Stimulated activated CD8-positive, alpha-beta memory T cell treated with anti-CD3 and anti-CD28 coated beads, Interleukin-7, amount 100 ng/mL, for 1 hour (primary cell): ENCODE measurements at places on chromosomes 4 and X.

DNA sequence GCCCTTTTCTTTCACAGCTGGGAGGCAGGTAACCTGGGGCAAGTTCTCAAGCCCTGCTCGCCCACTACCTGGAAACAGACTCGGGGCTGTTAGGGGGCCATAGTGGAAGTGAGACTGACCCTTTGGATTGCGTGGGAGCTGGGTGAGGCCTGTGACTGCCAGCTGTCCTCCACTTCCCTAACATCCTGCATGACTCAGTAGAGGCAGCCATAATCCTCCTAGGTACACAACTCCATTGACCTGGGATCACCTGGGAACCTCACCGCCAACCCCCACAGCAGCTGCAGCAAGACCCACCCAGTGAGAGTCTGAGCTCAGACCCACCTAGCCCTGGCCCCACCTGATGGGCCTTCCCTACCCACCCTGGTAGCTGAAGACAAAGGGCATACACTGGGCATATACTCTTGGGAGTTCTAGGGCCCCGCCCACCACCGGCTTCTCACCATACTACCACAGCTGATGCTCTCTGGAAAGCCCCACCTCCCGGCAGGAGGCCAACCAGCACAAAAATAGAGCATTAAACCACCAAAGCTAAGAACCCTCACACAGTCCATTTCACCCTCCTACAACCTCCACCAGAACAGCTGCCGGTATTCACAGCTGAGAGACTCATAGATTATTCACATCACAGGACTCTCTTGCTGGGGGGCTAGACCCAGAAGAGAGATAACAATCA is 61.1 kb upstream of the DCTD start:
- DNase-seq: no peak

DNA sequence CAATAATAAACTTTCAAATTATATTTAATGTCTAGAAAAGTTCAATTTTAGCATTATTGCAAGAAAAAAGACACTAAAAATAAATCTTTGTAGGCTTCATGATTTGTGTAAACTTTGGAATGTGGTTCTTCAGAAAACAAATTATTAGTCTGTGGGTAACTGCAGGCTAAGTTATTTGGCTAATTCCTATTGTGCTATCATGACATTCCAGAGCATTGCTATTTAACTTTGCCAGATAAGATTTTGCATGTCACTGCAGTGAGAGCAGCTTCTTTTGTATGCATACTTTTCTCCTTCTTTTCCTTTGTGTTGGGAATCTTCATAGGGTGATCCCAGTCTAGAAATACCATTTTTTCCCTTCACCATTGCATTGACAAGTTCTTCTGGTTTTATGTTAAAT is 130.0 kb downstream of the AWAT2 start:
- DNase-seq: no peak

- no peak for DNase-seq
These were observed 119.9 kb upstream of the HS3ST1 start for GRCh38 chr4:11548597-11549082.

DNA sequence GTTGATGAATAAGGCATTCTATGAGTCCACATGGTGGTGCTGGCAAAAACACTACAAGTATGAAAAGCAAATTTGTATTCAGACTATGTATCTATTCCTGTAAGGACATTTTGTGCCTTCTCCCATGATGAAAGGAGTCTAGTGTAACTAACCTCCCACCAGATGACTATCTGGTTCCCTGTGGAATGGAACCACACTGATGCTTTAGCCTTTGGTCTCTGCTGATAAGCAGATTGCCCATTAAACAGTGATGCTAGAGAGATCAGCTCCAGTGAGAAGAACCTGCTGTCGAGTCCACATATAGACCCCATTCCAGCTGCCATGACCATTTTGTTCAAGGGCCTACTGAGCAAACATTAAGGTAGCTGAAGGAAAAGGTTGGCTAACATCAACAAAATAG is 10.5 kb upstream of the THOC2 start:
- DNase-seq: no peak

- DNase-seq: no peak
These were observed 110.7 kb upstream of the IGSF1 start for GRCh38 chrX:131399678-131400428.

DNA sequence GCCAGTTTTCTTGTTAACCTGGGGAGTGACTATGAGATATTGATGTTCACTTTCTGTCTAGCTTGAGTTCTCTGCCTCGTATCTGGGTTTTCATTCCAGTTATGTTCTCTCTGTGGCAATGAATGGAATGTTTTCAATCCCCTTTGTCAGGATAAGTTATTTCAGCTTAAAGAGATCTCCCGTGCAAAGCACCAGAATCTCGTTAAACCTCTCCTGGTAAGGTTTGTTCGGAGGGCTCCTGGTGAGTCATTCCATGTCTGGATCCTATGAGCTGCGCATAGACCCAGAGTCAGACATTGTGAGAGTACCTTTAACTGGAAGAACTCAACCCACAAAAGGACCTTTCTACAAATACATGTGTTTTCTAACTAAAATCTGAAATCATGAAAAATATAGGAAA is 51.0 kb downstream of the KDR start:
- DNase-seq: no peak

GRCh38 chr4:168531305-168531704 is 34.5 kb downstream of the PALLD start:
- DNase-seq: no peak

DNA sequence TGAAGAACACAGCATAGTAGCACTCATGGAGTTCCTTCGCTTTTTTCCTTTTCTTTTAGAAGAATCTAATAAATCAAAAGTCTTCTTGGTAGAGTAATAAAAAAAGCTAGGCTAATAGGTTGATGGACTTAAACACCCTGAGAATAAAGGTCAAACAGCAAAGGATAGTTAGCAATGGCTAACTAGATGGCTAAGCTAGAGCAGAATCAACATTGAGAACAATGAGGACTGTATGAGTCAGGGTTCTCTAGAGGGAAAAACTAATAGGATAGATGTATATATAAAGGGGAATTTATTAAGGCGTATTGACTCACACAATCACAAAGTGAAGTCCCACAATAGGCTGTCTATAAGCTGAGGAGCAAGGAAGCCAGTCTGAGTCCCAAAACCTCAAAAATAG is 550.9 kb downstream of the GLUD2 start:
- DNase-seq: no peak

DNA sequence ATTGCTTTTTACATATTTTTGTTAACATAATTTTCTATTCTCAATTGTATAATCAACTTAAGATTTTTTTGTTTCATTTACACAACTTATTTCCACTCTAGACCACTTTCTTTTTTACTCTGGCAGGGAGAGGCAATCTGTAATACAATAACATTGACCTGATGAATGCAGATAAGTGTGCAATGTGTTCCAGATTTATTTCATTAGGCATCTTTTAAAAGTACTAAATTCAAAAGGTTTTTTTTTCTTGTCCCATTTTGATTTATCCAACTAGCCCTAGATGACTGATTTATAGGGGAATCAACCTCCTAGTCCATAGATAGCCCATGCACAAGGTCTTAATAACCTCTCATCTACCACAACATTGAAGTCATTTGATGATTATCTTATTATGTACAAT is 55.5 kb upstream of the AGTR2 start:
- no peak for DNase-seq

DNA sequence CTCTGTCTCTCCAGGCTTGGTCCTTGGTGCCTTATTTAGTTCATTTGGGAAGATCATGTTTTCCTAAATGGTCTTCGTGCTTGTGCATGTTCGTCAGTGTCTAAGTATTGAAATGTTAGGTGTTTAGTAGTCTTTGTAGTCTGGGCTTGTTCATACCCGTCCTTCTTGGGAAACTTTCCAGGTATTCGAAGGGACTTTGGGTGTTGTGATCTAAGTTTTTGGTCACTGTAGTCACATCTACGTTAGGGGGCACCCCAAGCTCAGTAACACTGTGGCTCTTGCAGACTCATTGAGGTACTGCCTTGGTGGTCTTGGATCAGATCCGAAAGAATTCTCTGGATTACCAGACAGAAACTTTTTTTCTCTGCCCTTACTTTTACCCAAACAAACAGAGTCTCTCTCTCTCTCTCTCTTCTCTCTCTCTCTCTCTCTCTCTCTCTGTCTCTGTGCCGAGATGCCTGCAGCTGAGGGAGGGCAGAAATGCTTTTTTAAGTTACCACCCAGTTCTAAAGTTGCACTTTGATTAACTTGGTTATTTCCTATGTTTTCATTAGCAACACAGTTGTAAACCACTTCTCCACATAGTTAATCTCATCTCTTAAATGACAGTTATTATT is 67.6 kb upstream of the SLC7A3 start:
- no peak for DNase-seq

GRCh38 chr4:22356987-22357596 is 158.8 kb downstream of the ADGRA3 start:
- no peak for DNase-seq

GRCh38 chr4:176443646-176444409 is 124.1 kb downstream of the SPCS3 start:
- DNase-seq: no peak

- no peak for DNase-seq
These were observed 258.5 kb upstream of the GIMD1 start for GRCh38 chr4:106627051-106627450.

- DNase-seq: no peak
These were observed 6.5 kb upstream of the SLITRK4 start for GRCh38 chrX:143642426-143642825.

- no peak for DNase-seq
These were observed 331.9 kb downstream of the DCTD start for GRCh38 chr4:182585321-182585720.

DNA sequence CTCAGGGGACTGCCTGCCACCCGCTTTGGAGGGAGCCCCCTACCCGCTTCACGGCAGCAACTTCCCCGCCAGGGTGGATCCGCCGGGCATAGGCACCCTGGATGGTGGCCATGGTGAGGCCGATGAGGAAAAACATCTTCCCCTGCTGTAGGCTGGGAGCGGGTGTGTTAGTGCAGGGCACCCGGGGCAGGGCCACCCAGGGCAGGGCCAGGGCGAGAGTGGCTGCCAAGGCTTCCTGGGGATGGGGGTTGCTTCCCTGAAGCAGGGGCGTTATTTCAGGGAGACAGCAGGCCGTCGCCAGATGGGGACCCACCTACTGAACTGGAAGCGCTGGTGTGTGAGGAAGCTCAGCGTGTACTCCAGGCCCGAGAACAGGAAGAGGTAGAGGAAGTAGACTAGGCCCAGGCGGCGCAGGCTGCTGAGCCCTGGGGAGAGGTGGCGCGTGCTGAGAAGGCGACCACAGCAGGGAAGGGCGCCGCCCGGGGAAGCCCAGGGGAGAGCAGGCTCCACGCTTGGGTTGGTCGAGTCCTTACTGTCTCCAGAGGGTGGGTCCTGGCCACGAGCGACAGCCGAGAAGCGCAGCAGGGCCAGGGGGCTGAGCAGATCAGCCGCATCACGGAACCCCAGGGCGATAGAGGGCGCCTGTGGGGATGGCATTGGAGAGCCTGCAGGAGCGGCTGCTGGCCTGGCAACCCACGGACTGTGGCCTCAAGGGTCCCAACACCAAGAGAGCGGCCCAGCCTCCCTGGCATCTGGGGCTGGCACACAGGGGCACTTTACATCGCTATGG is 31.5 kb downstream of the NOP14 start:
- no peak for DNase-seq

DNA sequence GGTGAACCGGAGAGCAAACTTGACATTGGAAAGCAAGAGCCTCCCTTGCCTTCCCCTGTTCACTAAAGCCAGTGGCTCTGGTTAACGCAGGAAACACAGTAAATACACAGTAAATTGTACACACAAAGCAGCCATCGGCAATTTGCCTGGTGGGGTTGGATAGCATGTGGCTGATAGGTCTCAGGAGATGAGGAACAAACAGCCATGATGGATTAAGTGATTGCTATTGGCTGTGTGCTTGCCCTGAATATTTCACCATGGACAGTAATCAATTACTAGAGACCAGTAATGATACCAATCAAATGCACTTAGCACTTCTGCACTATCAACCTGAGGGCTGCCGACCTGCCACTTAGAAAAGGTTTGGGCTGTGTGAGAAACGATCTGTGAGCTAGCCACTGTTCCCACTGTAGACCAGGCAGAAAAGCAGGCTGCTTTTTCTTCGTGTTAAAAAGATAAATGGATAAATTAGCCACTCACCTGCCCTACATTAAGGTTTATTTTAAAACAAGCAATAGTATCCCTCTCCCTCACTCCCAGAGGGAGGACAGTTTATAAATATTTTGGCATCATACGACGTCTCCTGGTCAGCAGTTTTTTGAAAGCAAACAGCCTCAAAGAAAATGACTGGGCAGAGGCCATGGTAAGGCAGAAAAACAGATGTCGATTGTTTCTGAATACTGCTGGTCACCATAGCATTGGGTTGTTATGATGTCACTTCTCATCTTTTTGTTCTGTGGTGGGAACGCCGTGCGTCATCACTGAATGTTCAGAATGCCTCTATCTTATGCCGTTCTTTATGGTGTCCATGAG is 167.1 kb downstream of the MAML3 start:
- DNase-seq: no peak

DNA sequence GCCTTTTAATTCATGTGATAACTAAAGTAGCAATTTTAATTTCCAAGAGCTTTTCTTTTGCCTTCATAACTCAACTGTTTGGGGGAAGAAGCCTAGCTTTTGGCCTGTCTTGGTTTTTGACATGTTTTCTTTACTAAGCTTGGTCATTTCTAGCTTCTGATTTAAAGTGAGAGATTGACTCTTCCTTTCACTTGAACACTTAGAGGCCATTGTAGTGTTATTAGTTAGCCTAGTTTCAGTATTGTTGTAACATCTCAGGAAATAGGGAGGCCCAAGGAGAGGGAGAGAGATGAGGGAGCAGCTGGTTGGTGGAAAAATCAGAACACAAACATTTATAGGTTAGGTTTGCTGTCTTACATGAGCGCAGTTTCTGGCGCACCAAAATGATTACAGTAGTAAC is 44.8 kb downstream of the DCLK2 start:
- DNase-seq: no peak

- DNase-seq: no peak
These were observed 103.3 kb downstream of the DHRSX start for GRCh38 chrX:2397229-2398063.

DNA sequence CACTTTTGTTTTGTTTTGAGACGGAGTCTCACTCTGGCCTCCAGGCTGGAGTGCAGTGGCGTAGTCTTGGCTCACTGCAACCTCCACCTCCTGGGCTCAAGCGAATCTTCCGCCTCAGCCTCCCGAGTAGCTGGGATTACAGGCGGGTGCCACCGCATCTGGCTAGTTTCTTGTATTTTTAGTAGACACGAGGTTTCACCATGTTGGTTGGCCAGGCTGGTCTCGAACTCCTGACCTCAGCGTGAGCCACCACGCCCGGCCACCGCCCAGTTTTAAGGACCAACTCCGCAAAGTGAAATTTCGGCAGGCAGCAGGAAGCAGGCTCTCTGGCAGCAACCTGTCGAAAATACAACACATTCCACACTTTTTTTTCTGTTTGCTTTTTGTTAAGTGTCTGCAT is 13.4 kb downstream of the DHRSX start:
- DNase-seq: no peak

DNA sequence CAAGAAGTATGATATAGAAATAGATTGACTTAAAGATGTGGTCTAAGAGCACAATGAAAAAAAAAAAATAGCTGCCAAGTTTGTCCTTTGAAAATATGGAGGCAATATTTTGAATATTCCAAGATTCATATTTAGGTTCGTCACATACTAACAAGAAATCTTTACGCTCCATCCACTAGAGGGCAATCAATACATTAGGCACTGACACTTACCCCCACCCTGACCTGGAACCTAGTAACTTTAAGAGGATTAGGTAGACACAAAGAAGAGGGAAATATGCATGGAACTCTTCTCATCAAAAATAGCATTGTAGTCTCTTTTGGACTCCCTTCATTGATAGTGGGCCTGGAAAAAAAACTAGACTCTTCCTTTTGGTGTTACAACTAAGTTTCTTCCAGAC is 1108.1 kb downstream of the PCDH19 start:
- no peak for DNase-seq
